ENCODE measurements at places on chromosomes 11 and 22. TPM values are rescaled to one million over a fixed set of nuclear protein-coding genes. Genes with fewer than 3 reads are reported as not detected.
A peak's percentile ranks its signal among the peaks of the same experiment; 100 is the strongest.

The CRYBA4 gene
- not detected for total RNA-seq

The MB gene
- not detected for total RNA-seq

The IGLL1 gene
- not detected for total RNA-seq

The MUC2 gene
- not detected for total RNA-seq

The UBASH3B gene
- 40.7 TPM for total RNA-seq

The ESAM gene
- 0.91 TPM for total RNA-seq

The LRRC4C gene
- total RNA-seq = not detected

DNA sequence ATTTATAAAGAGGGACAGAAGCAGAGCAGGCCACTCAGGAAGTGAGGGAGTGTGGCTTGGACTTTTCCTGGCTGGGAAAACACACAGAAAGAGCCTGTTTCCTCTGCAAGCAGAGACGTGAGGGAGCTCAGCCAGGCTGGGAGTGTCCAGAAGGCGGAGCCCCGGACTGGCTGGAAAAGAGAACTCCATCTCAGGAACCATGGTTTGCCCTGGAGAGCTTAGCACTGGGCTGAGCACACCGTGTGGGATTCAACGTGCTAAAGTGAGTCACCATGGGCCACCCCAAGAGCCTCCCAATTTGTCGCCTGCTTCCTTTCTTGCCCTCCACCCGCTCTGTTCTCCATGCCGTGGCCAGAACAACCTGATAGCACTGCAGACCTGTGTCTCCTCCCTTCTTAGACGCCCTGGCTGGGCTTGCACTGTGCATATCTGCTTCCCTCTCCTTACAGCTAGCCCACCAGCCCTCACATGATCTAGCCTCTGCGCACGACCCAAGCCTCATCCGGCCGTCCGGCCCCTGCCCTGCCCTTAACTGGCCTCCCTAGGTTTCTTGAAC lies 51.8 kb downstream of the GALNT18 start:
- H3K27ac ChIP-seq = no peak overlapping the region
- H3K36me3 ChIP-seq = no peaks in the 10 kb centered on the region
- peaks cover 17% of the 10 kb centered on the region for H3K4me1 ChIP-seq
- no peak for DNase-seq
- H3K27me3 ChIP-seq = peaks cover 5% of the 10 kb centered on the region
- no peak overlapping the region for H3K4me3 ChIP-seq

DNA sequence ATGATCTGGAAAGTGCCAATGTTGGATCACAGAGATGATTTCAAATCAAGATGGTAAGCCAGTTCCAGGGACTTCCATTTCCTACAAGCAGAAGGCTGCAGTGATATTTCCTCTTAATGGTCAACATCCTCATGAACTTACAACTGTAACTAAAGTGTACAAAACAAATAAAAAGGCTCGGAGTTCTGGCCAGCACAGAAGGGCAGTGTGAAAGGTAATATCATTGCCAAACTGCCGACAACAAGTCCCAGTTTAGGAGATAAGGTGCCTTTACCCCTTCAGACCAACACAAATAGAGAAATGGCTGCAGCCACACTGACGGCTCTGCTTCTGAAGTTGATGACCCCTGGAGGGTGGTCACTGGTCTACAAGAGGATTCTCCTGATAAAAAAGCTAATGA lies 91.1 kb downstream of the ETS1 start:
- DNase-seq = peak; percentile 27
- H3K27ac ChIP-seq = peak overlapping the region; percentile 93
- no peaks in the 10 kb centered on the region for H3K27me3 ChIP-seq

DNA sequence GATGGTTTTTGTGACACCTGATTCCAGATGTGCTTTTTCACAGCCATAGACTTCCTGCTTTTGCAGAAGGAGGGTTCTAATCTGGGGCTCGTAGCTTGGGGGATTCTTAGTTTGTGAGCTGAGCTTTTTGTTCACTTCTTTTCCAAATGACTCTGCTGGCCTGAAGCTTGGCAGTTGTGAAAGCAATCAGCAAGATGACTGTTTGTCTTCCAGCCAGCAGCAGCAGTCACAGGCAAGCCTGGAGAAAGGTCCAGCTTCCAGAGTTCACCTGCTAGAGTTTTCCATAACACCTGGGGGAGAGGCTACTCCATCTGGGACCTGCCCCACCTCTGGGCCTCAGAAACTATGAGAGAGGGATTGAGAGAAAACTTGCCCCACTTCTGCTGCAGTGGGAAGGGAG lies 4.1 kb downstream of the MARK2 start:
- peak overlapping the region; percentile 56 for H3K4me3 ChIP-seq
- DNase-seq = no peak
- peaks cover 38% of the 10 kb centered on the region for H3K36me3 ChIP-seq
- H3K27me3 ChIP-seq = no peaks in the 10 kb centered on the region
- H3K27ac ChIP-seq = peak overlapping the region; percentile 70

- H3K27me3 ChIP-seq = no peaks in the 10 kb centered on the region
- DNase-seq = no peak
- H3K4me1 ChIP-seq = peaks cover 9% of the 10 kb centered on the region
- no peak overlapping the region for H3K4me3 ChIP-seq
- peaks cover 2% of the 10 kb centered on the region for H3K36me3 ChIP-seq
These were observed 20.1 kb downstream of the TMEM218 start for GRCh38 chr11:125091247-125091876.

GRCh38 chr11:86481399-86481798 lies 106.7 kb downstream of the CCDC81 start:
- H3K4me1 ChIP-seq = no peaks in the 10 kb centered on the region
- H3K27me3 ChIP-seq = no peaks in the 10 kb centered on the region
- DNase-seq = no peak
- no peaks in the 10 kb centered on the region for H3K36me3 ChIP-seq
- H3K4me3 ChIP-seq = no peak overlapping the region

GRCh38 chr11:33996498-33997454 lies 54.8 kb upstream of the CAPRIN1 start:
- H3K27ac ChIP-seq = no peak overlapping the region
- no peaks in the 10 kb centered on the region for H3K36me3 ChIP-seq
- peak; percentile 59 for DNase-seq
- peaks cover 15% of the 10 kb centered on the region for H3K4me1 ChIP-seq
- peak overlapping the region; percentile 42 for H3K4me3 ChIP-seq
- H3K27me3 ChIP-seq = peaks cover 26% of the 10 kb centered on the region

GRCh38 chr11:6653097-6653496 lies 2.5 kb downstream of the DCHS1 start:
- H3K4me3 ChIP-seq = no peak overlapping the region
- no peak overlapping the region for H3K27ac ChIP-seq
- H3K36me3 ChIP-seq = peaks cover 2% of the 10 kb centered on the region

- H3K4me3 ChIP-seq = no peak overlapping the region
- H3K27me3 ChIP-seq = no peaks in the 10 kb centered on the region
- H3K4me1 ChIP-seq = peaks cover 24% of the 10 kb centered on the region
These were observed 102.2 kb upstream of the NNMT start for GRCh38 chr11:114193730-114194679.

GRCh38 chr11:111093061-111093460 lies 152.5 kb upstream of the POU2AF2 start:
- no peaks in the 10 kb centered on the region for H3K4me1 ChIP-seq
- no peaks in the 10 kb centered on the region for H3K36me3 ChIP-seq
- H3K27me3 ChIP-seq = peaks cover 19% of the 10 kb centered on the region
- H3K27ac ChIP-seq = no peak overlapping the region

- no peak overlapping the region for H3K27ac ChIP-seq
- no peak for DNase-seq
- H3K36me3 ChIP-seq = peaks cover 38% of the 10 kb centered on the region
- H3K27me3 ChIP-seq = no peaks in the 10 kb centered on the region
- H3K4me1 ChIP-seq = peaks cover 4% of the 10 kb centered on the region
These were observed 12.6 kb downstream of the MED17 start for GRCh38 chr11:93796441-93797231.

GRCh38 chr22:36853407-36854099 lies 7.3 kb upstream of the NCF4 start:
- peaks cover 19% of the 10 kb centered on the region for H3K4me1 ChIP-seq
- DNase-seq = peak; percentile 96
- H3K36me3 ChIP-seq = no peaks in the 10 kb centered on the region
- H3K4me3 ChIP-seq = peak overlapping the region; percentile 68

GRCh38 chr22:27201741-27202140 lies 544.4 kb downstream of the MIAT start:
- H3K4me1 ChIP-seq = no peaks in the 10 kb centered on the region
- H3K4me3 ChIP-seq = no peak overlapping the region
- DNase-seq = no peak
- no peak overlapping the region for H3K27ac ChIP-seq

DNA sequence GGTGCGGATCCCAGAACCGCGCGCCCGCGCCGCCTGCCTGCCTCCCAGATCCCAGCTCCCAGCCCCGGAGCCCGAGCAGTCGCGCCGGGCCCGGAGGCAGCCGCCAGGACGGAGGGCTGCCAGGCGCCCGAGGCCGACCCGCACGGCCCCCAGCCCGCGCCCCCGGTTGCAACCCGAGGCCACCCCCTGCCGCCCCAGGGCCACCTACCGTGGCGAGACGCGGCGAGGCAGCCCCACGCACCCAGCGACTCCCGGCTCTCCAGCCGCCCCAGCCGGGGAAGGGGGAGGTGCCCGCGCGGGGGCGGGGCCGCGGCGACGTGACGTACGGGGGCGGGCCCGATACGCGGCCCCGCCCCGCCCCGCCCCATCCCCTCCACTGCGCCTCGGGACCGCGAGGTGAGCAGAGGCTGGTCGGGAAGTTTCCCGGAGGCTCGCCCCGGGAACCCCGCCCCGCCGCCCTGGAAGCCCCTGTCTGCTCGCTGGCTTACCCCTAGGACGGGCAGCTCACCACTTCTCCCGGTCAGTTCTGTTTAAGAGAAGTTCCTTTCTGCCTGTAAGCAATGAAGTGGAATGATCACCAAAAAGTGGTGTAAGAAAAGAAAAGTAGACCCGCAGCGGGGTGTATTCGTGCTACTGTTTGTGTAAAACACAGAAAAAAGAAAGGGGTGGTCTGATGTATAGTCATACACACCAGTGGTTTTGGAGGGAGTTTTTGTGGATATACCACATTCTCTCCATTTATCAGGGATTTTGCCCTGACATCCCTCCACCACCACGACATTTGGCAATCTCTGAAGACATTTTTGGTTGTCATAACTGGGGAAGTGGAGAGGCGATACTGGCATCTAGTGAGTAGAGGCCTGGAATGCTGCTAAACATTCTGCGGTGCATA lies at the start of gene TPST2:
TSS of gene TPST2 (minus strand) at position 288 of the 892 bp plus-strand sequence. CDS start 48,502 bp downstream, outside the sequence.
- H3K4me3 ChIP-seq = peak within 1 kb of the TSS; percentile 95
- H3K4me1 ChIP-seq = peaks cover 71% of the 10 kb centered on the region
- H3K36me3 ChIP-seq = peaks cover 4% of the 10 kb centered on the region
- no peaks in the 10 kb centered on the region for H3K27me3 ChIP-seq
- peak; percentile 91 for DNase-seq

Measured in activated naive CD8-positive, alpha-beta T cell treated with anti-CD3 and anti-CD28 coated beads, Interleukin-2, amount 10 ng/mL, durations not matched to agents 7 days and 5 days (primary cell).